Karpas-422 (cell line): ENCODE measurements at places on chromosomes 6 and 20.

- no peak for DNase-seq
Measured at GRCh38 chr6:38805692-38806091, 90.6 kb downstream of the DNAH8 start.

DNA sequence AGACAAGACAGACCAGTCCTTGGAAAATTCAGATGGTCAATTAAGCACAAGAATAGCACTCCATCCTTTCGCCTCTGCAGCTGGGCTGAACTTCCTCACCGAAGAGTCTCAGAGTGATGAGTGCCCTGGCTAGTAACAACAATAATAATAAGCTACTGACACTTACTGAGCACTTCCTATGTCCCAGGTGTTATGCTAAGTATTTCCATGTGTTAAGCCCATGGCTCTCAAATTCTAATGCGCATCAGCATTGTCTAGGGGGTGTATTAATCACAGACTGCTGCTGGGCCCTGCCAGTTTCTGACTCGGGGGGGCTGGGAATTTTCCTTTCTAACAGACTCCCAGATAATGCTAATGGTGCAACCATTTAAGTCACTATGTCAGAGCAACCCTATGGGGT lies 118.2 kb upstream of the LRFN2 start:
- DNase-seq: no peak

- peak; percentile 74 for DNase-seq
Measured at GRCh38 chr6:12504325-12504966, 212.1 kb upstream of the PHACTR1 start.

DNA sequence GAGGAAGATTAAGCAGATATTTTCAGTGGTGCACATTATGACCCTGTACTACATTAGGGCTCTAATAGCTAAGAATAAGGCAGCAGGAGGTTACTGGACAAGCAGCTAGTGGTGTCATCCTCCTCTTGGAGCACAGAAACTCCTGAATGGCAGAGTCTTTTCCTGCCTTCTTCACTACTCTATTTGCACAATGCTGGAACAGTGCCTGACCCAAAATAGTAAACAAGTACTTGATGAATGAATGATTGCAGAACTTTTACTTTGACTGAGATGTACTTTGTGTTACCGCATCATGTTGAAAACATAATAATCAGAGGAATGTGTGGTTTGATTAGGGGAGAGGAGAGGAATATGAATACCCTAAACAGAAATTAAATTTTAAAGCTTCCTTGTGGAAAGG lies 30.0 kb upstream of the UST start:
- no peak for DNase-seq

- DNase-seq: no peak
Measured at GRCh38 chr6:168099201-168100010, 20.4 kb upstream of the FRMD1 start.

DNA sequence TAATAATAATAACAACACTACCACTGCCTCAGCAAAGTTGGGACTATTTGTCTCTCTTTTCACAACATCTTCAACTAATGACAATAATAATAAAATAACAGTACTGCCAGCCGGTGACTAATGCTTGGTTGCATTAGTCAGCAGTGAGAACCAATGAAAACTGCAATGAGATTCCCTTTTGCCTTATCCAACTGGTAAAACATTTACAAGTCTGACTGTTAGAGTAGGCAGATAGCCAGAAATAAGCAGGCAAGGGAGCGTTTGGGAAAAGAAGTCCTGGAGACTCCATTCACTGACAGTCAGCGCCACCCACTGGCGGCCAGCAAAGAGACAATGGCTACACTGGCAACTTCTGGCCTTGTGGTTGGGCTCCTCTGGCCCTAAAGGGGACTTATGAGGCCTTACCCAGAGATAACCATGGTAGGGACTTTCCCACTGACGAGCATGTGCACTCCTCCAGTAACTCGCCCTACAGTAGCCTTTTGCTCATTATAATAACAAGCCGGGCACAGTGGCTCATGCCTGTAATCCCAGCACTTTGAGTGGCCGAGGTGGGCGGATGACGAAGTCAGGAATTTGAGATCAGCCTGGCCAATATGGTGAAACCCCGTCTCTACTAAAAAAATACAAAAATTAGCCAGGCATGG lies 3.4 kb upstream of the NSFL1C start:
- peak; percentile 72 for DNase-seq

GRCh38 chr6:150409576-150410066 lies 40.8 kb downstream of the IYD start:
- peak; percentile 91 for DNase-seq

GRCh38 chr20:43827940-43828562 lies 86.6 kb upstream of the TOX2 start:
- no peak for DNase-seq

DNA sequence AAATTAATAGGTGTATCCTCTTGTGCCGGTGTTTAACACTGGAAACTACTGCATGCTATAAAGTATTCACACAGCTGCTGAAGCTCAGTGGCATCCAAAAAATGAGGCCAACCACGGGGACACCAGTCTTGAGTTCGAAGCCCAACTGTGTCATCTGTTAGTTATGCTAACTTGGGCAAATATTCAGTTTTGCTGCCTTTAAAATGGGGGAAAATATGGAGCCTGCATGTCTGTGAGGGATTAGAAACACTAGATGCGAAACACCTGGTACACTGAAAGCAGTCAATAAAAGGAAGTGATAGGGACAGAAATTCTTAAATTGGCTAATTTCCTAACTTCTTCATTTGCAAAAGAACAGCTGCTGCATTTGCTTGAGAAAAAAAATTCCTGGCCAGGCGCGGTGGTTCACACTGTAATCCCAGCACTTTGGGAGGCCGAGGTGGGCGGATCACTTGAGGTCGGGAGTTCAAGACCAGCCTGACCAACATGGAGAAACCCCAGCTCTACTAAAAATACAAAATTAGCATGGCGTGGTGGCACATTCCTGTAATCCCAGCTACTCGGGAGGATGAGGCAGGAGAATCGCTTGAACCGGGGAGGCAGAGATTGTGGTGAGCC lies 36.6 kb upstream of the MLIP start:
- DNase-seq: no peak

DNA sequence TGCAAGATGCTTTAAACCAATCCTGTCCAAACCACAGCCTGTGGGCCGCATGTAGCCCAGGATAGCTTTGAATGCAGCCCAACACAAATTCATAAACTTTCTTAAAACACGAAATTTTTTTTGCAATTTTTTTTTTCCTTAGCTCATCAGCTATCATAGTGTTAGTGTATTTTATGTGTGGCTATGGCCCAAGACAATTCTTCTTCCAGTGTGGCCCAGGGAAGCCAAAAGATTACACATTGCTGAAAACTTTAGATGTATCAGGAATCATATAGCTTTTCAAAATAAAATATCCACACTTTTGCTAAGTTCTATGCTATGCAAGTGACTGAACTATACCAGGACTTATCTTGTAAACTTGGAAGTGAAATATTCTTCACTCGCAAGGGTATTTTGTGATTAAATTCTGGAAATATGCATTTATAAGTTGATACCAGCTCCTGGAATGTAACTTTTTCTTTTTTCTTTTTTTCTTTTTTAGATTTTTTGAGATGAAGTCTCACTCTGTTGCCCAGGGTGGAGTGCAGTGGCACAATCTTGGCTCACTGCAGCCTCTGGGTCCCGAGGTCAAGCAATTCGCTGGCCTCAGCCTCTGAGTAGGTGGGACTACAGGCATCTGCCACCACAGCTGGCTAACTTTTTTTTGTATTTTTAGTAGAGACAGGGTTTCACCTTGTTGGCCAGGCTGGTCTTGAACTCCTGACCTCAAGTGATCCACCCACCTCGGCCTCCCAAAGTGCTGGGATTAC lies 49.8 kb downstream of the MTHFD1L start:
- no peak for DNase-seq

GRCh38 chr6:153625089-153625488 lies 414.0 kb upstream of the OPRM1 start:
- no peak for DNase-seq

DNA sequence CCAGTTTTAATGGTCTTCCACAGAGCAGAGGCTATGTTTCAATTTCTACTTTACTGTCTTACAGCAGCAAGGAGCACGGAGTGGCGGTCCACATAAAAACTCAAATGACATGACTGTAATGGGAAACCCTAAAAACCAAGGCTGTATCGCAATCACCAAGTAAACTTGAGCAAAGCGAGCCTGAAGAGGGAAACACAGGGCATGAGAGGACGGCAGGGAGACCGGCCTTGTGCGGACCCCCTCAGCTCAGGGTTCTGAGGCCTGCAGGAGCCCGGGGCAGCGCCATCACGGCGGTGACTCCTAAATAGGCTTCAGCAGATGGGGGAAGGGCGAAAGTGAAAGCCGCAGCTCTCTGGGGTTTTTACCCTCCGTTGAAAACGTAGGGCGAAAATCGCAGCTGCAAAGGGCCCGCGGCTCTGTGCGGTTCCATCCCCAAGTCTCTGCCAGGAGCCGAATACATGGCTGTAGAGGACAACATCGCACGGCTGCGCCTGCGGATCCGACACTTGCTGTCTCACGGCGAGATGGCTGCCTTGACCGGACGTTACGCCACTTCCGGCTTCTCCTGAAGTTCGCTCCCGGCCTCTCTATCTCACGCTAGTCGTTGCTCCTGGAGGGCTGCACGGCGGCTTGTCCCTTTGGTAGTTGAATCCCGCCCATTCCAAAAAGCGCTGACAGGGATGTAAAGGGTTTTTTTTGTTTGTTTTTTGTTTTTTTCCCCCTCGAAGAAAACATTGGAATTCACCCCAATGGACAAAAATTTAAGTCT lies at the start of gene PSMB1:
Gene PSMB1 (minus strand): TSS at position 543 of the 769 bp plus-strand sequence. CDS start 65 bp downstream, at position 478.
- DNase-seq: peak; percentile 95

GRCh38 chr20:50257860-50258259 lies 67.2 kb downstream of the CEBPB start:
- no peak for DNase-seq

GRCh38 chr6:55069132-55069781 lies 105.1 kb upstream of the HCRTR2 start:
- DNase-seq: peak; percentile 73

DNA sequence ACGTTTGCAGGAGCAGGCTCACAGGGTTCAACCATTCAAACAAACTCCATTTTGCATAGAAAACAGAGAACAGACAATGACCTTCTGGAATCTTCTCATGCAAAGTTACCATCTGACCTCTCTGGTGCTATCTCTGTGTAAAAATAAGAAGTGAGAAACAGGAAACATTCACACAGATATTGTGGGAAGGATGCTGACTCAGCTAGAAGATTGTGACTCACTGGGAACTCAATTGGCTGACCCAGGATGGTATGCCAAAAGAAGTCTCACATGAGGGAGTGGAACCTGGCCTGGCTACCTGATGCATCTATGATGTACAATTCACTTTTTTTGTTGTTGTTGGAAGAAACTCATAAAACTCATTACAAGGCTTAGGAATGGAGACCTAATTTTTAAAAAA lies 61.1 kb upstream of the TBX18 start:
- no peak for DNase-seq

DNA sequence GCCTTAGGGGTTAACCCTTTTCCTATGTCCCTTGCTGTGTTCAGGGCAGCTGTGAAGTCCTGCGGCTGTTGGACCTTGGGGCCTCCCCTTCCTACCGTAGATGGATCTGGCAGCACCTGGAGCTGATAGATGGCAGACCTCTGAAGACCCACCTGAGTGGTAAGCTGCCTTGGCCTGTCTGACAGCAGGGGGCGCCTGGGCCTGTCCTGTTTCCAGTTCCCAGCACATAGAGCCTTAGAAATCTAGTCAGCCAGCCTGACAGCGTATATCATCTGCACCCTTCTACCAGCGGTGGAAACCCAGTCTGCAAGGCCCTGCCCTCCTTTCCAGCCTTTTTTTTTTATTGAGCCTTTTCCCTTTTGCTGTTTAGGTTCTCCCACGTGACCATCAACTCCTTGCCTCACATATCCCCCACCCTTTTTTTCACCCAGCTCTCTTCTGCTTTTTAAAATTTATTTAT lies 26.6 kb downstream of the CNBD2 start:
- DNase-seq: peak; percentile 93

DNA sequence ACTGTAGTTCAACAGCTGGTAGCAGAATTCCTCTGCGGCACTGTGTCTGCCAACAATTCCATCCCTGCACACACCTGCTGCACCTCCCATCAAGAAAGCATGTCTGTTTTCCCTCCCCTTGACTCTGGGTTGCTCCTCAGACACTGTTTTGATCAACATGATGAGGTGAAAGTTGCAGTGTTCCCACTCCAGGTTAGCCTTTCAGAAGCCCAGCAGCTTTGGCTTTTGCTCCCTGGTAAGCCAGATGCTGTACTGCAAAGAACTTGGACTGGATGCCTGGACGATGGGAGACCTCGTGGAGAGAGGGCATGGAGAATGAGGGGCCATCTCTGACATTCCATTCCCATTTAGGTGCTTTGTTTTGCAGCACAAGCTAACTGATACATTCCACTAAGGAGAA lies 79.1 kb upstream of the MAFB start:
- DNase-seq: no peak

DNA sequence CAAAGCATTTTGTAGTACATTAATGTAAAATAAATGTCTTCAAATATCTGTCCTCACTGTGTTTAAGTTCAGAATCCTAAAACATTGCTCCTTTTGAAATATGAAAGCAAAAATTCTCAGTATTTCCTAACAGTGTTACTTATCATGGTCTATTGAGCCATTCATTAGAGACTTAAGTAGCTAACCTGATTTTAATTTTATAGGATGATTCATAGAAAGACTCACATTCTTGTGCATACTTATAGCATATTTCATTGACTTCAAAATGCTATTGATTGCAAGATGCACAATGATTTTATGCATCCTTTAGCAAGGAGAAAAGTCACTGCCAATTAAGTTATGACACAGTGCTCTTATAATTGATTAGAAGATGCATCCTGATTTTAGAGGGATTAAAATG lies 85.7 kb downstream of the HIVEP1 start:
- no peak for DNase-seq

DNA sequence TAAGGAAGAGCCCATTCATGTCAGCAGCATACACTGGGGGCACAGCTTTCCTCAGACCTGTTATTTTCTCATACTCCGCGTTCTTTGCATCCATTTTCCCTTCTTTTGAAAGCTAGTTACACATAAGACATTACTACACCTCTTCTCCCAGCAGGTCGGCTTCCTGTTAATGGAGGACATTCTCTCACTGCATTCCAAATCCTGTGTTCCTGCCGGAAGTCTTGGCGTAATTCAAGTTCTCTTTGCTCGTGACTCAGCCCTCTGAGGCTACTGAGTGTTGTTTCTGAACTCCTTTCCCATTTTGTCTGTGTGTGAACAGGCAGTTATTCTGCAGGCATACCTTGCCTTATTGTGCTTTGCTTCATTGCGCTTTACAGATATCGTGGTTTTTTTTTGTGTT lies 97.5 kb upstream of the ZBTB24 start:
- no peak for DNase-seq

DNA sequence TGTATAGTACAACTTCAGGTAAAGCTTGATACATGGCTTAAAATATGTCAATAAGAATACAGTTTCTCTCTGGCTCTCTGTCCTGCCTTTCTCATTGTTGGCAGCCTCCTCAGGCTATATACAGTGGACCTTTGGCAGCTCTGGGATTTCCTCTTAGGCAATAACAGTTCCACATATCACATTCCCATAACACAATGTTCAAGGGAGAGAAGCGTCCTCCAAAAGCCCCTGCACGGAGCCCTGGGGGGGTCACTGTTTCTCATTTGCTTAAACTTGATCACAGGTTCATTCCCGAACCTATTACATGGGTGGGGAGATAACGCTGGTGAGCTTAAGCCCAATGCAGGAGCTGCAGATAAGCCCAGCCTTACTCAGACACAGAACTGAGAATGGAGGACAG lies 4.4 kb upstream of the FLRT3 start:
- DNase-seq: no peak

GRCh38 chr20:48604426-48604825 lies 223.4 kb downstream of the PREX1 start:
- no peak for DNase-seq
